NCI-H1694 (cell line): ENCODE measurements at places on chromosomes 3 and 15.
A peak's percentile ranks its signal among the peaks of the same experiment; 100 is the strongest.

GRCh38 chr3:140420621-140421357 lies 257.1 kb upstream of the TRIM42 start:
- no peak for DNase-seq

DNA sequence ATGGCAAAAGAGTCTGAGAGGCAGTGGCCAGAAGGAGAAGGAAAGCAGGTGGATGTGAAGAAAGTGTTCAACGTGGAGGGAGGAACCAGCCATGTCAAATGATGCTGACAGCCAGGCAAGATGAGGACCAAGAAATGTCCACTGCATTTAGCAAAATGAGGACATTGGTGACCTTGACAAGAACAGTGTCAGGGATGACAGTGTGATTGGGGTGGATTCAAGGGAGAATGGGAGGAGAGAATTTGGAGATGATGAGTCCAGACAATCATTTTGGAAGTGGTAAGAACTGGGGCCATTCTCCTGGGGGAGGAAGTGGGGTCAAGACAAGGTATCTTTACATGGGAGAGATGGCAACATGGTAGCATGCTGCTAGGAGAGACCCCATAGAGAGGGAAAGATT lies 47.4 kb downstream of the CPN2 start:
- no peak for DNase-seq

- no peak for DNase-seq
These were observed 31.6 kb downstream of the FILIP1L start for GRCh38 chr3:100082714-100083113.

GRCh38 chr3:155425396-155425795 lies 131.9 kb upstream of the STRIT1 start:
- peak; percentile 17 for DNase-seq

DNA sequence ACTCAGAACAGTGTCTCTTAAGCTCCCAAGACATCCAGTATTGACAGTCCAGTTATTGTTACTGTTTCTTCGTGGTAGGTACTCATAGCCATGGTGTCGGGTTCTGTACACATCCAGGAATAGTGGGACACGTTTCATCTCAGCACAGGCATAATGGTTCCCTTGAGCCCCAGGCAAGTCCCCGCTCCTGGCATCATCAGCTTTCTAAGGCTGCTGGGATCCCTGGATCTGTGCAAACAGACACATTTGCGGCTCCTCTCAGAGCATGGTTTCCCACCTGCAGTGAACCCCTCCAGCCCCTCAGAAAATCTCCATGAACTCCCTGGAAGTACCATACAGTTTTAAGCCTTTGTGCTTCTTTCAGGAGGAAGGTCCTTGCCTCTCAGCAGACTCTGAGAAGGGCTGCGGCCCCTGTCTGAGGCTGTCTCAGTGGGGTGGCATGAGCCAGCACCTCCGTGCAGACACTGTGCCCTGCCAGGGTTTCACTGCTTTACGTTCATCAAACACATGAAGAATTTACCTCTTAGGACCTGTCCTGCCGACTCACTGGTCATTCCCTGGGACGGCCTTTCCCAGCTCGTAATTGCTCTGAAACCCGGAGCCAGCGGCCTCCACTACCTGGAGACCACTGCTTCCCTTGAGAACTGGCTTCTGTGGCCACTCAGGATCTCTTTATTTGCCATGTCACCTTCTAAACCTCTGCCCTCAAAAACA lies 124.9 kb downstream of the LRRK1 start:
- DNase-seq = no peak
